GDM1 (cell line): ENCODE measurements at places on chromosomes 7 and 10.

GRCh38 chr10:35208949-35209613, 82.4 kb downstream of the CREM start:
- no peak for DNase-seq

DNA sequence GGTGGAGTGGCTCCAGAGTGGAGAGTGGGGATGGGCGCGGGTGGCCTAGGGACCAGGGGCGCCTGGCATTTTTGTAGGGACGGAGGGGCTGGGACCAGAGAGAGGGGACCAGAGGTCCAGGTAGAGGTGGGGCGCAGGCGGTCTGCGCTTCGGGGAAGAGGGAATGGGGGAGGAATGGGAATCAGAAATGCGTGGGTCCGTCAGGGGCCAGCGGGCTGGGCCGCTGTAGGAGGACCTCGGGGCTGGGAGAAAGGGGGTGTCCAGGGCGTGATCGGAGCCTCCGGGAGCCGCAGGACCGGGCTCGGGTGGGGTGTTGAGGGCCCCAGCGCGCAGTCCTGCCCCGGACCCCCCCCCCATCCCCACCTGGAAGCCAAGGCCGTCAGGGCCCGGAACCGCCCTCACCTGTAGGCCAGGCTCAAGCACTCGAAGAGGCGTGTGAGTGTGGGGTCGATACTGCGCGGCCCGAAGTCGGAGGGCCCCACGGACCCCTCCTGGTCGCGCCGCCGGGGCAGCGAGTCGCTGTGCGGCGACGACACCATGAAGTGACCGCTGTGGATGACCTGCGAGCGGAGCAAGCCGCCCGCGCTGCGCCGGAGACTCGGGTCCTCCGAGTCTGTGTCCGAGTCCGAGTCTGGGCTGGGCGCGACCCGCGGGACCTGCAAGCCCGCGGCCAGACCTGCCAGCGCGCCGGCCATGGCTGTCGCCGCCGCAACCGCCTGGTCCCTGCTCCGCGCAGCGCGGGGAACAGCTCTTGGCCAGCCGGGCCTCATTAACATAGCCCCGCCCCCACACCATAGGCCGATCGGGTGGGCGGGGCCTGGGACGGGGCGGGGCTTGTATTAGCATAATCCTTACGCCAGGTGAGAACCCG, at the start of gene MLXIPL:
Gene MLXIPL, minus strand, starts transcription at position 725 of the 871 bp plus-strand sequence. Its CDS starts 30 bp downstream, at position 695.
- DNase-seq = no peak

- DNase-seq = peak; percentile 47
Observed at GRCh38 chr7:191981-192649, at the start of gene FAM20C. TSS of gene FAM20C (plus strand) at chr7:192571. CDS start at chr7:193200, 629 bp downstream.

DNA sequence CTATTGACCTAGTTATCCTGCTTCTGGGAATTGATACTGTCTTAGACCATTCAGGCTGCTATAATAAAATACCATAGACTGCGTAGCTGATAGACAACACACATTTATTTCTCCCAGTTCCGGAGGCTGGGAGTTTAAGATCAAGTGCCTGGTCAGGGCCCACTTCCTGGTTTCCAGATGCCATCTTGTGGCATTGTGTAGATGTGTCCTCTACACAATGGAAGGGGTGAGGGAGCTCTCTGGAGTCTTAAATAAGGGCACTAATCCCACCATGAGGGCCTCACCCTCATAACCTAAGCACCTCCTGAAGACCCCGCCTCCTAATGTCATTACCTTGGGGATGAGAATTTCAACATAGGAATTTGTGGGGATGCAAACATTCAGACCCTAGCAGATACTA, 62.4 kb downstream of the SLC35B4 start:
- DNase-seq = no peak

DNA sequence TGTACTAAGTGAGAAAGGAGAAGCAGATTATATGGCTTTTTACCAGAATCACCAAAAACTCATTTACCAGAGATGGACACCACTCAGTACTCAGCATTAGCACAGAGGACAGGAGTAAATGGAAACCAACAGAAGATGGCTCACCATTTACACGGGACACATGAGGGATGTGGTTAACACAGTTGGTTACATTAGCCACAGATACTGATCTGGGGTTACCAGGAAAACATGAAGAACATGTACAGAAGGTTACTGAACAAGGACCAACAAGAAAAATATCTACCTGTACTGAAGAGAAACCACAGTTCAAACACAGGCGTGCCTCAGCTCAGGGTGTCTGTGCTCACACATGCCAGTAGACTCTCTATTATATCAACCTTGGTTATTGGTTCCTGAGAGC, 1285.8 kb upstream of the SORCS1 start:
- no peak for DNase-seq
